Stimulated activated CD4-positive, alpha-beta T cell treated with anti-CD3 and anti-CD28 coated beads, Interleukin-4, amount 100 ng/mL, for 4 hours (primary cell): ENCODE measurements at places on chromosomes 3 and 15.

- no peak for DNase-seq
Measured at GRCh38 chr15:35181538-35181937, 96.4 kb upstream of the NANOGP8 start.

DNA sequence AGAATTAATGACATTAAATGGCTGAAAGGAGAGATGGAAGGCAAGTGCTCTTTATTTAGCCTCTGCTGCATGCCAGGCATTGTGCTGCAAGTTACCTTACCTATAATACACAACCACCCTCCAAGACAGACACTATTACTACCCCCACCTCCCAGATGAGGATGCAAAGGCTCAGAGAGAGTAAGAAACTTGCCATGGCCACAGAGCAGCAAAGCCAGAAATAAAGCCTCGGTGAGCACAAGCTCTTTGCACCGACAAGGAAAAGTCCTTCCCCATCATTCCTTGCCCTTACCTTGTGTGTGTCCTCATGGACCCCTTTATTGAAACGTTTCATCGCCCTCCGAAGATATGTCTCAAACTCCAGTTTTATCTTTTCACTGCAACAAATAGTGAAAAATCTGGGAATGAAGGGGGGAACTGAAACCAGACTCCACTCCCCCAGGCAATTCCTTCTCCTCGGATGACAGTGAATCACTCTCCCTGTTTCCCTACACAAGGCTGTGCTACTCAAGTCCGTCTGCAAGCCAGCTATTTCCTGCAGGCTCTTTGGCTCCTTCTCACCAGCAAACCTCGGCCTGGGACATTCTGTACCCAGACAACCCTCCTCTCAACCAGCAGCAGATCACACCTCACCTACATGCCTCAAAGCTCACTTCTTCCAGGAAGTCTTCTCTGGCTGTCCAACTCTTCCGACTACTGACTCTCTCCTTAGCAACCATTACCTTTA, 11.4 kb downstream of the XPC start:
- no peak for DNase-seq

DNA sequence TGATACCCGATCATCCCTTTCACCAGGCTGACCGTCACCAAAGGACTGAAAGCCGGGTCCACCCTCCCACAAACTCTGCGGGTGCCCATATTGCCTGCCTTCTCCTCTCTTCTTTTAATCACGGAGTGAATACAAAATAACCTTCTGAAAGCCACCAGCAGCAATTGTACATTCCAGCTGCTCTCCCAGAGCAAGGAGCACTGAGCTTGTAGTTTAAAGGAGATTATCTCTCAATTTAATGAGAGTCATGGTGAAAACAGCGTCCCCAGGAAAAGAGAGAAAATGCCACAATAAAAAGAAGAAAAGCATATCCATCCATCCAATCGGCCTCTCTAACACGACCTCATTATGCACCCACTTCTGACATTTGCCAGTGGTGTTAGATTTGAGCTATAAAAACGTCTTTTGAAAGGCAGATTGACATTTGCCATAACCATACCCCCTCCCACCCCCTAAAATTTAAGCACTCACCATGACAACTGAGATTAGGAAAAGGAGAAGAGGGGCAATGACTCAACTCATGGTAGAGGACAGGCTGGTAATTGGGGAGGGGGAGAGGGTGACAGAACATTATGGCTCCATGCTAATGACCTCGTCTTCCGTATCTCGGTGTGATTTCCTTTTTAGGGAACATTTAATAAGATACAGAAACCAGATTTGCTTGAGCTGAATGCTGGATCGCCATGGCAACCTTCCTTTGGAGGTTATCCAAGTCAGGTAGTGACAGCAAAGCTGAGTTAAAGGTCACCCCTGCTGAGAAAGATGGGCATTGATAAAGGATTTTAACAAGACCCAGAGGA, 106.2 kb downstream of the ST8SIA2 start:
- no peak for DNase-seq

- no peak for DNase-seq
Measured at GRCh38 chr15:85773249-85773648, 21.5 kb downstream of the KLHL25 start.

DNA sequence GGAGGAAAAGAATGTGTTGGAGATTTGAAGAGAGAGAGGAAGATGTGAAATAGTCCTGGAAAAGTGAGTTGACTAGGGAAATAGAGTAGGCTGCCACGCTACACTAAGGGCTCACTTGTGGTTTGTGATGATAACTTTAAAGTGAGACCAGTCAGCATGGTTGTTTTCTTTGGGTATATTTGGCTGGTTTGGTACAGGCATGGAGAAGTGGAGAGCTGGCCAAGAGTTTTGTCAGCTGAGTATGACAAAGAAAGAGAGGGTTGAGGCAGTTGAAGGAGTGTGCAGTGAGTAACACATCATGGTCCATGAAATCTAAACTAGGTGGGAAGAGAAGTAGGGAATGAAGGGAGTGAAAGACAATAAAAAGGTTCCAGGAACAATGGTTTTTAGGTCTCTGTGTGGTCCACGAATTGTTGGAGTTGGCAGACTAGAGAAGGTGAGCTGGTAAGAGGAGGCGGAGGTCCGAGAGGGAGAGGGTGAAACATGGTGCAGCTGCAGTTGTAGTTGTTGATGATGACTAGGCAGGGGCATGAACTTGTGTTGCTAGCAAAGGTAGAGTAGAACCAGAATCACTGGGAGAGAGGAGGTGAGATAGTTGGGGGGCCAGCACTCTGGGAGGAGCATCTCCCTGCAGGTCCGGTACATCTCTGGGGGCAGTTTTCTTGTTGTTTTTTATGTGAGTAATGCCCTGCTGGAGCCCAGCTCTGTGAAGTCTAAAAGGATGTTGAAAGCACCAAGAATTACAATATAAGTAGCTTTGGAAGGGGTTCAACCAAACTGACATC, 21.0 kb downstream of the ZNF80 start:
- DNase-seq = no peak

DNA sequence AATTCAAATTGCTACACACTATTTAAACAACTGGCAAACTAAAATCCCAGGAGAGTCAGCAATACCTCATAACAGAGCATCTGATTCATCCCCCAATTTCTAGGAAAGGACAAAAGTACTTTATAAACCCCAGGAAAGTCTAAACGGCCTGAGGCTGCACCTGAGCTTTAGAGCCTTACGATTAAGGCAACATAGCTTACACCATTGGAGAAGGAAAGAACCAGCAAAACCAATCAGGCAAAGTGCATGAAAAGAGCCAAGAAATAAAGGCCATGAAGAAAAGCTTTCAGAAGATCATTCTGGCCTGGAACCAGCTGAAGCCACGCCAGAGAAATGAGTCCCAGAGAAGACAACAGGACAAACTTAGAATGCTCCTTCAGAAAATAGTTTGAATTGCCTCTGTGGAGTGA, 48.1 kb downstream of the PTPN9 start:
- DNase-seq = no peak

- DNase-seq = no peak
Measured at GRCh38 chr3:71076361-71077002, 507.0 kb downstream of the FOXP1 start.

DNA sequence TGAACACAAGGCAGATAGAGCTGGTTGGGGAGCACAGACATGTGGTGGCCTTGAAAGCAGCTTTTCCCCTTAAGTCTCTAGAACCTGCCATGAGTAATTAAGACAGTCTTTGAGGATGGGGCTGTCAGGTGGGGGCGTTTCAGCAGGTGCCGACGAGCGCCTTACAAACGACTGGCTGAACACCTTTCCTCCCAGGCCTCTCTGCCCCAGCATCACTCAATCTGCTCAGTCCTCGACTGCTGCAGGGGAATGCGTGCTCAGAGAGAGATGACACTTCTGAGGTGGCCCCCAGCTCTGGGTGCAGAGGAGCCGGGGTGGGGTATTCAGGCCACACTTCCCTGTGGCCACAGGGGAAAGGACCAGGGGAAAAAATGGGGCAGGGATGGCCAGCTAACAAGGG, 8.1 kb upstream of the NCKIPSD start:
- no peak for DNase-seq

DNA sequence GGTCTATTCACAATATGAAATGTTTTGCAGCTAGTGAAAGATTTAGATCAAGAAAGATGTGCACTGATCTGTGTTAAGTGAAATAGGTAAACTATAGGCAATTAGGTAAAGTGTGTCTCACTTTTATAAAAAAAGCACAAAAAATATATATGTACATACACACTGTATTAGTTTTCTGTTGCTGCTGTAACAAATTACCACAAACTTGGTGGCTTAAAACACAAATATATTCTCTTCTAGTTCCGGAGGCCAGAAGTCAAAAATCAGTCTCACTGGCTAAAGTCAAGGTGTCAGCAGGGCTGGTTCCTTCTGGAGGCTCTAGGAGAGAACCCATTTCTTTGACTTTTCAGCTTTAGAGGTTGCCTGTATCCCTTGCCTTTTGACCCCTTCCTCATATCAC, 11.1 kb downstream of the FAH start:
- no peak for DNase-seq

GRCh38 chr3:64708456-64708855, 20.7 kb upstream of the ADAMTS9 start:
- no peak for DNase-seq

DNA sequence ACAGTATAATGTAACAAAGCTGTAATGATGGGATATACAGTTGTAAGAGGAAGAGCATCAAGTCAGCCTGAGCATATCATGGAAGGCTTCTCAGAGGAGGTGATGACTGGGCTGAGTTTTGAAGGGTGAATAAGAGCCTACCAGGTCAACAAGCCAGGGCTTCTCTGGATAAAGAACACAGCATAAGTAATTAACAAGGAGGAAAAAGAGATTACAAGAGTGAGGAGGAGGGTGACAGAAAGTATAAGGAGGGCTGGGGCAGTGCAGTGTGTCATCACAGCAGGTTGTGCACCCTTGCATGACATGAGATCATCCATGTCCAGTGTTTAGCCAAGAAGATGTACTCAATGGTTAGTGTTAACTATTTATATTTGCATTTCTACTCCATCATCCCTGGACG, 16.9 kb upstream of the SPATA12 start:
- no peak for DNase-seq

DNA sequence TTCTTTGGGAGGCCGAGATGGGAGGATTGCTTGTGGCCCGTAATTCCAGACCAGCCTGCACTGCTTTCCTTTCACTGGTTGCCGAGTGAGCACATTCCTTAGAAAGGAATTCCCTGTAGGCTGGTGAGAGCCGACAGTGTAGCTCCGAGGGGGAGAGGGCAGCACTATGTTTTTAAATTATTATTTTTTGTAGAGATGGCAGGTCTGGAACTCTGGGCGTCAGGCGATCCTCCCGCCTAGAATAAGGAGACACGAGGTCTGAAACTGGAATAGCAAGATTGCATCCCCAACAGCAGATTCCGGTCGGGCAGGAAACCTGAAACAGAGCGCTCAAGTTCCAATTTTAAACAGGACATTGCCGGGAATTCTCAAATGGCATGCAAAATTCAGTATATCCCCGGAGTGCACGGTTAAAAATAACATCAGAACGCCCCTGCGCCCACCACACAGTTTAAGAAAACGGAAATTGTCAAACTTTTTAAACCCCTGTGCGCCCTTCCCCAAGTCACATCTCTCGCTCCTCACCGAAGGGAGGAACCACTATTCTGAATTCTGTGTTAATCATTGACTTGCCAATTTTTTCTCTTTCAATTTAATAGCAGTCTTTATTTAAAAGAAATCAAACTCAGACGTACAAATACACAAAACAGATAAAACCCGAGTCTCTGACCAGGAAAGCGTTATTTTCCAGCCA, 643 bp upstream of the RNU5B-1 start:
- no peak for DNase-seq

DNA sequence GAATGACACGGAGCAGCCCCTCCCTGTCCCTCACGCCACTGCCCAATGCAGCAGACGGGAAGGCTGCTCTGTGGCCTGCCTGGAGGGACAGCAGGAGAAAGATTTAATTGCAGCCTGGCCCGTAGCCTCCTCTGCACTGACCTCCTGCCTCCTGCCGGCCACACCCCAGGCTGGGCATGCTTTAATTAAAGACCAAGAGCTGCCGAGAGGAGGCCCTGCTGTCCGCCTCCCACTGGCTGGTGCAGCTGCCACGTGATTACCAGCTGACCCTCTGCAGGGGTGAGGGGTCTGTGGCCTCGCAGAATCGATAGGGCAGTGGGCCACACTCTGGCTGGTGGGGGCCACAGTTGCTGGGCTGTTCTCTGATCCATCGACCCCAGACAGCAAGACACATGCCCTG, 100.2 kb upstream of the PRR23E start:
- no peak for DNase-seq

GRCh38 chr15:58510715-58511598, 79.2 kb downstream of the LIPC start:
- DNase-seq = no peak

DNA sequence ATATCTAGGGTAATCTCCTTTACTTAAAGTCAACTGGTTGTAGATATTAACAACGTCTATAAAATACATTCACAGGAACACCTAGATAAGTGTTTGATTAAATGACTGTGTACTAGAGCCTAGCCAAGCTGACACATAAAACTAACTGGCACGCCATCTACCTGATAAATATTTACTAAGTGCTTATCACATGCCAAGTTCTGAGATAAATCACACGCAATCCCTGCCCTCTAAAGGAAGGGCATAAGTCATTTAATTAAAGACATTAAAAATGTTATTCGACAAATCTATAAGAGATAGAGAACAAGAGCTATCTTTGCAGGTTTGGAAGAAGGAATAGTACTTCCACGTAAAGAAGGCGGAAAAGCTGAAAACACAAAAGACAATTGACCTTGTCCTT, 11.1 kb upstream of the MB21D2 start:
- no peak for DNase-seq

DNA sequence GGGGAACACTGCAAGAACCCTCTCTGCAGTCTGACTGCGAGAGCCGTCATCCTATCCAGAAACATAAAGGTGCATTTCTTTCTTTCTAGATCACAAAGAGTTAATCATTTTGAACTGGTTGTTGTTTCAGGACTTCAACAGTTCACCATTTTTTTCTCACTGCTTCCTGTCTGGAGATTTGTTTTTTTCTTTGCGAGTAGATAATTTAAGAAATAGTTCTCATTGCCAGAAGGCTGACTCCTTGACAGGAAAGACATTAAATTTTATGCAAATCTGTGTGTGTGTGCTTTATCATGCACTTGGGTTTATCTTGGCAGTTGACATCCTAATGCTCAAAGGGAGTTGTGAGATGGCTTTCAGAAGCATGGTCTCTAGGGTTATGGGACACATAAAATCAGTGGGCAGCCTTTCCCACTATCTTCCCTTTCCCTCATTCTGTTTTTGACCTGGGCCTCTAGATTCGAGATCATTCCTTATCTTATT, 123.5 kb upstream of the TBL1XR1 start:
- no peak for DNase-seq

GRCh38 chr15:49215768-49216739, 46.0 kb downstream of the GALK2 start:
- no peak for DNase-seq

GRCh38 chr3:24272408-24272807, 222.2 kb downstream of the THRB start:
- DNase-seq = no peak

GRCh38 chr3:188780193-188781147, 391.3 kb upstream of the TPRG1 start:
- no peak for DNase-seq

GRCh38 chr15:42120285-42120684, 25.9 kb upstream of the PLA2G4D start:
- DNase-seq = no peak

- DNase-seq = no peak
Measured at GRCh38 chr3:158617982-158618875, 26.1 kb upstream of the GFM1 start.
